ENCODE measurements at places on chromosomes 6 and 20.

- no peak for DNase-seq
Measured at GRCh38 chr6:7684076-7684475, 41.8 kb upstream of the BMP6 start.

GRCh38 chr6:129543981-129544380, 166.0 kb downstream of the ARHGAP18 start:
- no peak for DNase-seq

- no peak for DNase-seq
Measured at GRCh38 chr6:1362643-1363042, 26.7 kb upstream of the FOXF2 start.

GRCh38 chr6:143223895-143224294, 163.2 kb downstream of the AIG1 start:
- peak; percentile 31 for DNase-seq

DNA sequence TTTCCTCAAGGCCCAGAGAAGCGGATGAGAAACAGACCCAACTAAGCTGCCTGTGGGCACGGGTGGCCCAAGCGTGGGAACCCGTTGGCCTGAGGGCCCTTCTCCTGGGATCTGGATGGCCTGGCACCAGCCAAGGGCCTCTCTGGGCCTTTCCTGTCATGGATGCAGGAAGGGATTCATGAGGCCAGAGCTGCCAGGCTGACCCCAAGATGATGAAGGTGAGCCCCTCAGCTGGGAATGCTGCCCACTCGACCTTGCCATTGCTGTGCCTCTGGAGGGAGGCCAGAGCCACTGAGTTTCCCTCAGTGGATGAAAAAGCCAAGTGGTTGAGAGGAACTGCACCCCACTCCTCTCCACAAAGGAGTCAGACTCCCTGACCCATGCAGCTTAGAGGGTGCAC, 171.2 kb downstream of the VEGFA start:
- no peak for DNase-seq

- peak; percentile 24 for DNase-seq
Measured at GRCh38 chr6:28543651-28544610, 18.2 kb downstream of the GPX5 start.

GRCh38 chr6:92779746-92780145, 639.6 kb downstream of the EPHA7 start:
- DNase-seq: no peak

DNA sequence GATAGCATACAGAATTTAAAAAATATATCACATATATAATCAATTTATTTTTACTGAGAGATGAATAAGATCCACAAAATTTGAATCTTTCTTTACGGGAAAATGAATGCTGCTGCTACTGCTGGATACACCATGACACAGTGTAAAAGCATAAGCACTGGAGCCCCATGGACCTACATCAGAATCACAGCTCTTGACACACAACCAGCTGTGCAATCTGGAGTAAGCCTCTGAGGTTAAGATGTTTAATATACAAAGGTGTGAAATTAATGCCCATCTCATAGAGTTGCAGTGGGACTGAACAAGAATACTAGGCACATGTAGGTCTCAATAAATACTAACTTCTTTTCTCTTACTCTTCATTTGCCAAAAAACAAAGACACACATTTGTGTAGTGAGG, 48.1 kb downstream of the MAN1A1 start:
- DNase-seq: no peak

- no peak for DNase-seq
Measured at GRCh38 chr6:98716341-98716740, 118.0 kb upstream of the POU3F2 start.

DNA sequence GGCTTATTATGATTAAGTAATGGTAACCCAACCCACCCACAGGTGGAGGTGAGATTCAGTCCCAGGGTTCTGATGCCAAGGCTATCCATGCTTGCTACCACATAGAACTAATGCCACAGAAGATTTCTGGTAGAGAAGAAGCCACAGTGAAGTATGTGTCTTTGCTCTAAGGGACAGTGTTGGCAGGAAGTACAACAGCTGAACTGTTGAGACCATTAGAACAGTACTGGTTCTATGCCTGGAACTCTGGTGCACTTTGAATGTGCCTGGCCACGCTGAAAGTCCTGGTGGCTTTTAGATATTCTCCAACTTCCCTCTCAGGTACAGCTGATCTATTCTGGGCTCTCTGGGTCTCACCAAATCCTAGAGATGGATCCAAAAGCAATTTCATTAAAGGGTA, 7.8 kb downstream of the STX7 start:
- no peak for DNase-seq

GRCh38 chr20:8932192-8933165, 136.4 kb upstream of the PLCB4 start:
- DNase-seq: peak; percentile 76

- no peak for DNase-seq
Measured at GRCh38 chr6:135270676-135271536, 89.8 kb downstream of the MYB start.

- no peak for DNase-seq
Measured at GRCh38 chr6:18206591-18206990, 51.4 kb downstream of the KDM1B start.

DNA sequence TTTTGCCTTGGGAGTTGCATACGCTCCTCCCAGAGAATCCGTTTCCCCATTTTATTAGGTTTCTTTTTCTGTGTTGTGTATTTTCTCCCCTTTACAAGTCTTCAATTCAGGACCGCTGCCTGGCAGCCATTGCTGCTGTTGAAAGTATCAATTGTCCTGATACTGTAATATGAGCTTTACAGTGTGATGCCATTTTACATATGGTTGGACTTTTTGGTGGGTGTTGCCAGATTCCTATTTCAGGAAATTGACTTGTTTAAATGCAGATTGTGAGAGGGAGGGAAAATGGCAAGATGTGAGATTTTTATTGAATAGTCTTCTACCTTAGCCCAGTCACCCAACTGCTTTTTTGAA, 1.2 kb downstream of the PANK2 start:
- no peak for DNase-seq

GRCh38 chr6:41696788-41697187, 38.6 kb downstream of the TFEB start:
- DNase-seq: no peak

GRCh38 chr20:18837718-18838117, 24.1 kb downstream of the SCP2D1 start:
- DNase-seq: no peak

DNA sequence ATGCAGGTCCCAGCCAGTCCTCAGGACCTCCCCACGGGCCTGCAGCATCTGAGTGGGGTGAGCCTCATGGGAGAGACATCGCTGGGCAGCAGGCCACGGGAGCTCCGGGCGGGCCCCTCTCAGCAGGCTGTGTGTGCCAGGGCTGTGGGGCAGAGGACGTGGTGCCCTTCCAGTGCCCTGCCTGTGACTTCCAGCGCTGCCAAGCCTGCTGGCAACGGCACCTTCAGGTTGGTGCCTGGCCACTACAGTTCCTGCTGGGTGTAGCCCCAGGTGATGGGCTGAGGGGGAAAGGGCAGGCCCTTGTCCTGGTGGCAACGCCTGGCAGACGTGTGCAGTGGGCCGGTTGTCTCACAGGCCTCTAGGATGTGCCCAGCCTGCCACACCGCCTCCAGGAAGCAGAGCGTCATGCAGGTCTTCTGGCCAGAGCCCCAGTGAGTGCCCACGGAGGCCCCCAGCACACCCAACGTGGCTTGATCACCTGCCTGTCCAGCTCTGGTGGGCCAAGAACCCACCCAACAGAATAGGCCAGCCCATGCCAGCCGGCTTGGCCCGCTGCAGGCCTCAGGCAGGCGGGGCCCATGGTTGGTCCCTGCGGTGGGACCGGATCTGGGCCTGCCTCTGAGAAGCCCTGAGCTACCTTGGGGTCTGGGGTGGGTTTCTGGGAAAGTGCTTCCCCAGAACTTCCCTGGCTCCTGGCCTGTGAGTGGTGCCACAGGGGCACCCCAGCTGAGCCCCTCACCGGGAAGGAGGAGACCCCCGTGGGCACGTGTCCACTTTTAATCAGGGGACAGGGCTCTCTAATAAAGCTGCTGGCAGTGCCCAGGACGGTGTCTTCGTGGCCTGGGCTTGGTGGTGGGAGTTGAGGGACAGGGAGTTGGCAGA, 787 bp upstream of the TNFRSF6B start:
- DNase-seq: no peak

- no peak for DNase-seq
Measured at GRCh38 chr6:137923866-137924653, 57.0 kb downstream of the TNFAIP3 start.

DNA sequence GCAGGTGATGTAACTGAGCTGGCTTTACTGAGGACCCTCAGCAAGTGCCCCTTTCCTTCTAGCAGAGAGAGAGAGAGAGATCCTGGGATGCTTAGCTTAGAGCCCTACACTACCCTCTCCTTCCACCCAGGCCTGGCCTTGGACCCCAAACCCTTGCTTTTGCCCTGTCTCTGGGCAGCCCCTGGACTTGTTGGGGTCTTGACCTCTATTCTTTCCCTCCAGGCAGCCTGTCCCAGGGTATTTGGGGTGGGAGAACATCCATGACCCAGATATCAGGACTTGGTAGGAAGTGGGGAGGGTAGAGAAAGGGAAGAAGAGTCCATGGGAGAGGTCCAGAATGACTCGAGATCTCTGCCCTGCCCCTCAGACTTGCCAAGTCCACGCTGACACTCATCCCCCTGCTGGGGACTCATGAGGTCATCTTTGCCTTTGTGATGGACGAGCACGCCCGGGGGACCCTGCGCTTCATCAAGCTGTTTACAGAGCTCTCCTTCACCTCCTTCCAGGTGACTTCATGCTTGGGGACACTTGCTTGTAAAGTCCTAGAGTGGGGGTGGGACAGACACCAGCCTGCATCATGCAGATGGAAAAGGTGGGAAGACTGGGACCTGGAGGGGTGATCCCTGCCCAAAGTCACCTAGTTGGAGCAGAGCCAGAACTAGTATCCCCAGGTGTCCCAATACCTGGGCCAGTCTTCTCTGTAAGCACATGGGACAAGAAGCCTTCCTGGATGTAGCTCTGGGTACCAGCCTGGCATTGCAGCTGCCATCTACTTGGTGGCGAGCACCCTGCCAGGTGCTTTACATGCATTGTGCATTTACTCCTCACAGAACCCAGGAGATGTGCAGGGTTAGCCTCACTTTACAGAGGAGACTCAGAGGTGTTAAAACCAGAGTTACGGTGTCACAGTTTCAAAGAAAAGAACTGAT, 30.9 kb downstream of the GLP1R start:
- DNase-seq: no peak

DNA sequence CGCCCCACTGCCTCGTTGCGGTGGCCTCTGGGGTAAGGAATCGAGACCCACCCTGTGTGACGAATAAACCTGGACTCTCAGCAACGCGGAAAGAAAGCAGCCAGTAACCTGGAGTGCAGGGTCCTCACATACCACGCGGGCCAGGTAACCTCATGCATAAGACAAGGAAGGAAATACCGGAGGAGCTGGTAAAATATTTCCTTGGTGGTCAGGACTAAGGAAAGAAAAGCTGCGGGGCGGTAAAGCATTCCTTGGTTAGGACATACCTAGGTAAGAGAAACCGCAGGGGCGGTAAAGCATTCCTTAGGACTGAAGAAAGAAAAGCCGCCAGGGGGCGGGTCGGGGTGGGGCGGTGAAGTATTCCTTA, 80.7 kb downstream of the SYTL3 start:
- DNase-seq: no peak

- no peak for DNase-seq
Measured at GRCh38 chr20:13234961-13235360, 13.9 kb downstream of the ISM1 start.

DNA sequence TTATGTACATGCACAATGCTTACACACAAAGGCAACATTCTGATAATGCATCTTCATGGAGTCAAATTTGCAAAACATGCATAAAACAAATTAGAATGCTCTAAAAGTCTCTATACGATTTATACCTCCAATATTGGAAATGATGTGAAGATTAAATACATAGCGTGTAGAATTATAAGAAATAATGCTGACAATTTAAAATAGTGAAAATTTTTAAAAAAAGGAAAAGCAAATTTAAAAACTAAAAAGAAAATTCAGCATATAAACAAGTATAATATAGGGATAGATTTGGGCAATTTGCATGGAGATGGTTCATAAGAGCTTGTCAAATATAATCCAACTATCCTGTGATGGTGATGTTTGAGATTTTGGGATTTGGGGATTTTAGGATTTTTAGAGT, 14.9 kb downstream of the TCF21 start:
- DNase-seq: no peak

- DNase-seq: peak; percentile 53
Measured at GRCh38 chr6:155418017-155418761, 37.5 kb downstream of the NOX3 start.

- DNase-seq: peak; percentile 50
Measured at GRCh38 chr6:130020073-130020906, 1.9 kb downstream of the L3MBTL3 start.

- peak; percentile 15 for DNase-seq
Measured at GRCh38 chr6:38933426-38933825, 115.2 kb upstream of the GLP1R start.

DNA sequence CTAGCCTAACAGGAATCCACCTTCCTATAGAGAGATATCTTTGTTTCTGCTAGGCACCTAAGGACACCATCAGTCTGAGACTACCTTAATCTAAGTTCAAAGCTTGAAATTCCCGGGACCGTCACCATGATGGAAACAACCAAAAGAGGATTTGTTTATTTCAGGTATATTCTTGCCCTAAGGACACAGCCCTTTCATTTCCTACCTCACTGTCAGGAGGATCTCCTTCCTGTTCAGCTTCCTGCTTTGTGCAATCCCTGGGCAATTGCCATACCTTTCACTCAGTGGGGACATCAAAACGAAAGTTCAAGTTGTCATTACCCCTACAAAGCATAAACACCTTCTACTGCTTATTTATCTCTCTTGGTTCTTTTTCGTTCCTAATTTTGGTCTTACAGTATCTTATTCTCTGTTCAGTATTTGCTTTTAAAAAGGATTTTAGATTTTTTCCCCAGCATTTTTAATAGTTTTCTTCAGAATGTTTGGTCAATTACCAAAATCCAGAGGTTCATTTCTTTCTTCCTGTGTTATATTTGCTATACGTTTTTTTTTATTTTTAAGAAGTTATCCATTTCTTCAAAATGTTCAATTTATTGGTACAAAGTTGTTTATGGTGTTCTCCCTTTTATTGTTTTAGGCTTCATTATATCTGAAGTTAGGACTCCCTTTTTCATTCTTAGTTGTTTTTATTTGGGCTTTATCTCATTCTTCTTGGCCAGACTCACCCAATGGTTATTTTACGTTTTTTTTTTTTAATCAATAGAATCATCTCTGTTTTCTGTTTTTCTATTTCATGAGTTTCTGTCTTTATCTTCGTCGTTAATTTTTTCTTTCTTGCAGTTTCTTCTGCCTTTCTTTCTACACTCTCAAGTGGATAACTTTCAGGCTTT, 13.0 kb upstream of the TBPL1 start:
- DNase-seq: no peak

Measured in AG20443 (cell line).